Foreskin keratinocyte (primary cell): ENCODE measurements at places on chromosomes 13 and 19. TPM values are rescaled to one million over a fixed set of nuclear protein-coding genes. Genes with fewer than 3 reads are reported as not detected.

The KCTD12 gene
- 24.4 and 45.8 TPM in 2 replicates for total RNA-seq

The SIGLEC11 gene
- total RNA-seq = not detected in 2 replicates

The PDE4A gene
- total RNA-seq = 0.28 and 0.58 TPM in 2 replicates

The SYNGR4 gene
- 0.11 TPM in 1 of 2 replicates, not detected in the other for total RNA-seq

The NUCB1 gene
- 106 and 118 TPM in 2 replicates for total RNA-seq

The NEK3 gene
- total RNA-seq = 9.8 and 12.2 TPM in 2 replicates

The KLK12 gene
- 0.17 TPM in 1 of 2 replicates, not detected in the other for total RNA-seq

The C13orf42 gene
- not detected in 2 replicates for total RNA-seq

The GARIN5A gene
- total RNA-seq = 0.85 and 0.95 TPM in 2 replicates

The CLASRP gene
- 25.9 and 30.2 TPM in 2 replicates for total RNA-seq

The TNNT1 gene
- 134 and 199 TPM in 2 replicates for total RNA-seq

The B3GNT3 gene
- 6.5 and 11.5 TPM in 2 replicates for total RNA-seq

The RPS15 gene
- 1,634 and 1,826 TPM in 2 replicates for total RNA-seq

The THSD1 gene
- 9.8 TPM in 2 replicates for total RNA-seq

The SPTBN4 gene
- 0.56 and 0.92 TPM in 2 replicates for total RNA-seq

The SIGLEC5 gene
- not detected in 2 replicates for total RNA-seq

The C19orf12 gene
- total RNA-seq = 13.8 and 16.7 TPM in 2 replicates

The KCTD15 gene
- total RNA-seq = 19.5 and 27.6 TPM in 2 replicates

The CEACAM3 gene
- not detected in 2 replicates for total RNA-seq

The CLC gene
- not detected in 2 replicates for total RNA-seq

The ODAD3 gene
- total RNA-seq = 0.11 and 0.51 TPM in 2 replicates

The PIP5K1C gene
- total RNA-seq = 15.5 and 16.3 TPM in 2 replicates

The ETV2 gene
- total RNA-seq = 0.71 and 0.82 TPM in 2 replicates

The DACT3 gene
- total RNA-seq = 0.04 TPM in 1 of 2 replicates, not detected in the other

The REX1BD gene
- 69.5 and 69.8 TPM in 2 replicates for total RNA-seq

The LILRB3 gene
- not detected in 2 replicates for total RNA-seq

The IRGC gene
- not detected in 2 replicates for total RNA-seq

The FBL gene
- total RNA-seq = 281 and 363 TPM in 2 replicates

The LGALS14 gene
- total RNA-seq = not detected in 2 replicates

The LRRC4B gene
- not detected in 2 replicates for total RNA-seq
